ENCODE measurements at places on chromosomes 12 and 14. TPM values are rescaled to one million over a fixed set of nuclear protein-coding genes. Genes with fewer than 3 reads are reported as not detected.

GRCh38 chr12:46770501-46771183 lies 55.2 kb downstream of the SLC38A4 start:
- DNase-seq = no peak

DNA sequence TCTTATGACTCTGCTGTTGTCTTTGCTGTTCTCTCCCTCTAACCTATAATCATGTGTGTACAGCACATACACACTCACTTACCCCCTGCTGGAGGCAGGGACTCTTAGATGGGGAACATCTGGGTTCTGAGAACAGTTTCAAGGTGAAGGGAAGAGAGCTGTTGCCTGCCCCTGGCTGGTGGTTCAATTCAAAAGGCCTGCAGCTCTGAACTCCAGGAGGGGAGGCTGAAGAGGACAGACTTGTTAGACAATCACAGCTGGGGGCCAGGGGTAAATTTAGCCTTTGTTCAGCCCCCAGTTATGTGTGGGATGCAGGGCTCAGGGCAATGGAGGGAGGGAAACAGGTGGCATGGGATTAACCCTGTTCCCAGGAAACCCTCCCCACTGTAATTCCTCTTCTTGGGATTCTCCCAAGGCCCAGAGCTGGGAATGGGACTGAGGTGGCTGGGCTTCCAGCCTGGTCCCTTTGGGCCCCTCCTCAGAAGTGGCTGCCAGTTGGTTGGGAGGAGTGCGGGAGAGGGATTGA lies 1.9 kb downstream of the MYL6B start:
- DNase-seq = no peak

DNA sequence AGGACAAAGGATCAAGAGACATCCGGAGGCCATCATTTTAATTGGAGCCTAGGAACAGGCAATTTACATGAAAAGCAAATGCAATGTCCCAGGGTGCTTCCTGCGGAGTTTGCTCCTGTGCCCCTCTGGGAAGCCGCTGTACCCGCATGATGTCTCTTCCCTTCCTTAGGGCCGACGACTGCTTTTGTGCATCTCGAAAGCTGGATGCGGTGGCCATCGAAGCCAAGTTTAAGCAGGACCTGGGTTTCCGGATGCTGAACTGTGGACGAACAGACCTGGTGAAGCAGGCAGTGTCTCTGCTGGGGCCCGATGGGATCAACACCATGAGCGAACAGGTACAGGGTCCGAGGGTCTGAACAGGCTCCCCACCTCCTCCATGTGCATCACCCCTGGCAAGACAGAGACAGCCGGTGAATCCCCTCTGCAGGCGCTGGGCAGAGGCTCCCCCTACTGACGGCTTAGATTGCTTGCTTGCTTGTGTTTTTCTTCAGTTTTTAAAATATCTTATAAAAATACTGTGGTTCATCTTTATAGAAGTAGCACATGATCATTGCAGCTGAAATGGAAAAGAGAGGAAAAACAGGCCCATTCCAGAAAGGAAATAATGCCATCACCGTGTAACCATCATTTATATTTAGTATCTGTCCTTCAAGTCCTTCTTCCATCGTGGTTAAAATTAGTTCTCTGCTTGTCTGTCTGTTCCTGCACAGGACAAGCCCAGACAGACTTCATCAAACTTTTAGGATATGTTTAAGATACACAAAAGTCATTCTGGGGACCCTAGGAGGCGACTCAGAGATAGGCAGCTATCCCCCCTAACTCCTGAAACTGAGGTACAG lies 75.4 kb upstream of the PWP1 start:
- no peak for DNase-seq

GRCh38 chr14:95183532-95184412 lies 26.4 kb upstream of the DICER1 start:
- no peak for DNase-seq

The TMEM179 gene
- not detected for polyA plus RNA-seq

The SLC5A8 gene
- 0.06 TPM for polyA plus RNA-seq

The IL31 gene
- not detected for polyA plus RNA-seq

The C12orf50 gene
- not detected for polyA plus RNA-seq

All from foreskin keratinocyte (primary cell).